ENCODE measurements at places on chromosomes 16 and 17.

DNA sequence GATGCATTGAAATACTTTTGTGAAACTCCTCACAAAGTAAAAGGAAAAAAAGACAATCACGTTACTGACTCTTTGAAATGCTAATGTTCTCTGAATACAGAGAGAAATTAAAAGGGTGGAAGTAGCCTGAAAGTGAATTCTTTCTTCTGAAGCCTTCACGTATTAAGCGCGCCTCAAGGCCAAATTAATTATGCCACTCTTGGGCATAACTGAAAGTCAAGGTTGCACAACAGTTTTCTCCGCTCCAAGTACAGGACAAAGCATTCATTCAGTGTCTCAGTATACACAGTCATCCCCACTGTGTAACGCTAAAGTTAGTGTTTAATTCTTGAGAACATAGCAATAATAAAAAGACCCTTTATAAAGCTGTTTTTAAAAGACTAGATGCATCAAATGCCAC lies 21.5 kb downstream of the PARN start:
- peak; percentile 93 for DNase-seq

DNA sequence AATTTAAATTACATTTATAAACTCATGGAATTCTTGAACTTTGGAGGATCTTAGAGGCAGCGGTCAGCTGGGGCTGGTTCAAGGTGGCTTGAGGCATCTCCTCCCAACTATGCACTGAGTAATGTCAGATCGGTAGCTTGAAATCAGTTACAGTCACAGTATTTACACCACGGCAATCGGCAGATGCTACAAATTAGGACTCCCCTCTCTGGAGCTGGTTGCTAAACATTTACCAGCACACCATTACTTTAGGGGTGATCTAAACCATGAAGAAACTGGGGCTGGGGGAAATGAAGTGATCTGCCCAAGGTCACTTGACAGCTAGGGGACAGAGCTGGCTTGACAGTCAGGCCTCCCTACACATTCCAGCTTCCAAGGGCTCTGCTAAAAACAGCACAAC lies 137.6 kb downstream of the IRX3 start:
- no peak for DNase-seq

- DNase-seq: no peak
These were observed 101.2 kb downstream of the TTC19 start for GRCh38 chr17:16100737-16101400.

GRCh38 chr16:11604783-11605563 lies 18.3 kb upstream of the LITAF start:
- no peak for DNase-seq

DNA sequence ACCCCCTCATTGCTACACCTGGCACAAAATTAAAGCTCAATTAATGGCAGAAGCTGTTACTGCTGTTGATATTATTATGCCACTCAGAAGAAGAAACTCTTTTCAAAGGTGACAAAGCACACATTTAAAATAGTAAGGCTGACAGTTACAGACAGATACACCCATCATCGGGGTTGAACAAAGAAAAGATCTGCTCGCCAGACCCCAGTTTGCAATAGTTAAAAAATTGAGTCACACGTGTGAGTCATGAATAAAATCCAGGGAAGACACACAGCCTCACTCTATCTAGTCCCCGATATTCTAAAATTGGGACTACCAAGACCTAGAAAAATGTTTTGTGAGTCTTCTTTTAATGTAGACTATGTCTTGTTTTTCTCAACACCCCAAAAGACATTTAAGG lies 330.0 kb upstream of the SOX9 start:
- no peak for DNase-seq

DNA sequence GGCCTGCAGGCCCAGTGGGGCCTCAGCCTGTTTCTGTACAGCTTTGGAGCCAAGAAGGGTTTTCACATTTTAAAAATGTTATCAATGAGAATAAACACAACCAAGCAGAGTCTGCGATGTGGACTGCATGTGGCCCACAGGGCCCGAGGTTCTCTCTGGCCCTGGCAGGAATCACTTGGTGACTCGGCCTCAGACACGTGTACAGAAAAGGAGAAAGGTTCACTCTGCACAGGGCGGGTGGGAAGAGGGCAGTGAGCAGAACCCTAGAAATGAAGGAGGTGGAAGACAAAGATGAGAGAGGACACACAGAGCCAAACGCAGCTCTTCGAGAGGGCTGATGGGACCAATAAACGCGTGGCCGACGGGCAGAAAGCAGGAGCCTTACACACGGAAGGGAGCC lies 11.6 kb upstream of the ZNF750 start:
- no peak for DNase-seq

DNA sequence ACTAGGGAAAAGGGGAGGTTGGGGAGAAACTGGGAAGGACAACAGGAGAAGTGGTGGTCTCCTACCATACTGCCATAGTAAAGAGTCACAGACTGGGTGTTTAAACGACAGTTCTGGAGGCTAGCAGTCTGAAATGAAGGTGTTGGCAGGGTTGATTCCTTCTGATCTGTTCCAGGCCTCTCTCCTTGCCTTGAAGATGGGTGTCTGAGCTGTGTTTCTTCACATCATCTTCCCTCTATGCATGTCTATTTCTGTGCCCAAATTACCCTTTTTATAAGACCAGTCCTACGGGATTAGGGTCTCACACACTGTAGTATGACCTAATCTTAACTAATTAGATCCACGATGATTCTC lies 79.8 kb upstream of the TMEM97 start:
- no peak for DNase-seq

- no peak for DNase-seq
These were observed 2.1 kb downstream of the DHRS11 start for GRCh38 chr17:36593656-36594316.

DNA sequence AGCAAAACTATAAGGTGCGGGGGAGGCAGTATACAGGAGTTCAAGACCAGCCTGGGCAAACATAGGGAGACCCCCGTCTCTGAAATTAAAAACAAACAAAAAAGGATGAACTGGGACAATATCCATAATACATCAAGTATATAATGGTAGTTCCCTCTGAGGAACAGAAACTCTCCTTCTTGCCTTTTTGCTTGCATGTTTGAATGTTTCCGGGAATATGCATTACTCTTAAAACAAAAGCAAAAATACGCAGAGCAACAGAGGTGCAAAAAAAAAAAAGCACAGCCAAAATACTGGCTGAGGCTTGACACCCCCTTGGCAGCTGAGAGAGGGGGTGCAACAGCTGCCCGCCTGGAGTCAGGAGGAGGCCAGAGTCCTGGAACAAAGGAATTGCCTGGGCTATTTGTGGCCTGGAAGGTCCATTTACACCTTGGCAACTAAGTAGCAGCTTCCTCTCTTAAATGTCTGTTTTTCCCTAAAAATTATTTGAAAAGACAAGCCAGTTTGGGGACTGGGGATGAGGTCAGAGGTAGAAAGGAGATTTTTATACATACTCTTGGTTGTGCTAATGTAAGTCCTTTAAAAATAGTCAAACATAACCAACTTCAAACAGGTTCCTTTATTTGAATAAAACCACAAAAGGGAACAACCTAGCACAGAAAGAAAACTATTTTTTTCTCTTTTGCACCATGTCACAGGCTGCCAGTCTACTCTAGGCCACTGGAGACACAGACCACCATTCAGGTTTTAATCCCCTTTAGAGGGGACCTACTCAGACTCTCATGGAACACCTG lies 19.5 kb downstream of the USP7 start:
- no peak for DNase-seq

DNA sequence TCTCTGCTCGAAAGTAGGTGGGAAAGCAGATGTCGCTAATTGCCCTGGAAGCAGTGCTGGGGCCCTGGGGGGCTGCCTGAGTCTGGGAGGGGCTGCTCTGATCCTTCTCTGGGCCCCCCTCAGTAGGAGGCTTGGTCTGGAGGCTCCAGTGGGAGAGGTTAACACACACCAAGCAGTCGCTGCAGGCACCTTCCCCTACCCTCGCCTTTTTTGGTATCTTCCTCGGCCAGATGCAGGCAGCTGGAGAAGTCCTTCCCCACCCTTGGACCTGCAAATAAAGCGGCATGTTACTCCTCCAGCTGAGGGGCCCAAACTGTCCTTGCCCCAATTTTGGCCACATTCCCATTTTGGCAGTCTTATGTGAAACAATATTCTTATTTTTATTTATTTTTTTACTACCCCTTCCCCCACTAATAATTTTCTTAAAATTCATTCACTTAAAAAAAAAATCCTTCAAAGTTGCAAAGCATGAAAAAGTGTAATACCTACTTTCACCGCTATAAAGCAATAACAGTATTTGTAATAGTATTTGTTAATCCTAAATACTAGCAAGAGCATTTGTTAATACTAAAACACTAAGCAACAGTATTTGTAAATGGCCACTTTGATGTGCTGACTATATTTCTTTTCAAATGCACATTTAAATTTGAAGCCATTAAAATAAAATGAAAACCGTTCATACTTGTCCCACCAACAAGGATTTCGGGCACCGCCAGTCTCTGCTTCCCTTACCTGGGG lies 15.0 kb downstream of the C16orf46 start:
- DNase-seq: no peak

- DNase-seq: no peak
These were observed 77.6 kb upstream of the RBL2 start for GRCh38 chr16:53356478-53357207.

GRCh38 chr17:81165246-81166032 lies at the start of gene PVALEF:
Gene PVALEF, plus strand, starts transcription at chr17:81165507. Its CDS starts 15,720 bp downstream, at chr17:81181227.
- DNase-seq: no peak

DNA sequence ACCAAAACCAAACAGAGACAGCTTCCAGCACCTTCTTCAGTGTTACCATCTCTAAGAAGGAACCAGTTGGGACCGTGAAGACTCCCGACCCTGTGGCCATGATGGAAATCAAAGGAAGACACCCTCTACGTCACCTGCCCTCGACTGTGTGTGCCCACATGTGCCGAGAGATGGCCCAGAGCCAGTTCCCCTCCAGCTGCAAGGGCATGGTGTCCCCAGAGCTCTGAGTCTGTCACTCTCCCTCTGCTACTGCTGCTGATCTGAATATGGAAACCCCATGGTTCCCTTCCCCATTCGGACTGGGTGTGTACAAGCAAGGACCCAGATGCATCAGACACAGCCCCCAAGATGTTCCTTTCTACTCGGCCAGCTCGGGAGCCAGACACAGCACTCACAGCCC lies 76.4 kb downstream of the SOCS1 start:
- no peak for DNase-seq

GRCh38 chr16:52398491-52398960 lies 148.4 kb downstream of the TOX3 start:
- no peak for DNase-seq

DNA sequence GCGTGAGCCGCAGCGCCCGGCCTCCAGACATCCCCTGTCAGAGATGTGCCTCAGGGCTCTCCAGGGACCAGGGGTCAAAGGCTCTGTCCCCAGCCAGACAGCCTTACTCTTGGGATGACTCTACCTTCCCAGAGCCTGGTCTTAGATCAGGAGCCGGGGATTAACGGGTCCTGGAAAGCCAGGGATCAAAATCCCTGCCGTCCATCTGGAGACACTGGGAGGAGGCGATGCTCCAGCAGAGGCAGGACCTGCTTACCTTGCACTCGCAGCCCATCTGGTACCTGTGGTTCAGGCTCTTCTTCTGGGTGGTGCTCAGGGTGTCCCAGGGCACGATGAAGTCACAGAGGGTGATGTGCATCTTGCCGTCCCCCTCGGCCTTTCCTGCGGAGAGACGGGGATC lies 16.7 kb upstream of the USP36 start:
- DNase-seq: no peak
